Amniotic epithelial cell (primary cell): ENCODE measurements at places on chromosomes 13 and 19.

DNA sequence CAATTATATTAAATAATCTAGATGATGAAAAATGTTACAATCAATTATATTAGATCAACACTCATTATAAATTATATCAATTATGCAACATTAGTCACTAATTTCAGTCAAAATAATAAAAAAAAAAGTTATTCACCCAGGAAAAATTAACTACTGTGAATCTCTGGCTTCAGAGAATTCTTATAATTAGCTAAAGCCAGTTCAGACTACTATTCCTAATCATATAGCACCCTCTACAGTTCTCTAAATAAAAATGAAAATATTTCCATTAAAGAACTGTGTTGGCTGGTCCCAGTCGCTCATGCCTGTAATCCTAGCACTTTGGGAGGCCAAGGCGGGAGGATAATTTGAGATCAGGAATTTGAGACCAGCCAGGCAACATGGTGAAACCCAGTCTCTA is 33.0 kb downstream of the XPO4 start:
- peak; percentile 16 for DNase-seq

GRCh38 chr19:49442354-49442753 is 1.0 kb upstream of the SLC17A7 start:
- DNase-seq = no peak

- no peak for DNase-seq
Measured at GRCh38 chr13:43077906-43078305, 54.5 kb downstream of the DNAJC15 start.

DNA sequence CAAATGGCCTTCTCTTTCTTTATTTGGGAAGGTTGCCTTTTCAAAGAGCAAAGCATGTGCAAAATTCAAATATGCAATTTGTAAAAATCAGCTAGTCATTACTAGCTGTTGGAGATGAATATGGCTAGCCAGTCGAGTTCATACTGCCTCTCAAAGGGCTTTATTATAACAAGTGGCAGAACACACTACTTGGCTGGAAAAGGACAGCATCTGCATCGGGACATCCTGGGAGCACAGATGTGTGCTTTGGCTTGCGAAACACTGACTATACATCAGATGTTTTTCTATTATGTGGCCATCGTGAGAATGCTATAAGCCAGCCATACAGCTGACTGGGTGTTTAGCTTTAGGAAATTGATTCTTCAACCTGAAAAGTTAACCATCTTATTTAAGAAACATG is 424.2 kb downstream of the KCTD12 start:
- DNase-seq = no peak

GRCh38 chr13:85662186-85662585 is 137.0 kb downstream of the SLITRK6 start:
- DNase-seq = no peak

- no peak for DNase-seq
Measured at GRCh38 chr13:108855737-108856387, 226.5 kb downstream of the MYO16 start.

DNA sequence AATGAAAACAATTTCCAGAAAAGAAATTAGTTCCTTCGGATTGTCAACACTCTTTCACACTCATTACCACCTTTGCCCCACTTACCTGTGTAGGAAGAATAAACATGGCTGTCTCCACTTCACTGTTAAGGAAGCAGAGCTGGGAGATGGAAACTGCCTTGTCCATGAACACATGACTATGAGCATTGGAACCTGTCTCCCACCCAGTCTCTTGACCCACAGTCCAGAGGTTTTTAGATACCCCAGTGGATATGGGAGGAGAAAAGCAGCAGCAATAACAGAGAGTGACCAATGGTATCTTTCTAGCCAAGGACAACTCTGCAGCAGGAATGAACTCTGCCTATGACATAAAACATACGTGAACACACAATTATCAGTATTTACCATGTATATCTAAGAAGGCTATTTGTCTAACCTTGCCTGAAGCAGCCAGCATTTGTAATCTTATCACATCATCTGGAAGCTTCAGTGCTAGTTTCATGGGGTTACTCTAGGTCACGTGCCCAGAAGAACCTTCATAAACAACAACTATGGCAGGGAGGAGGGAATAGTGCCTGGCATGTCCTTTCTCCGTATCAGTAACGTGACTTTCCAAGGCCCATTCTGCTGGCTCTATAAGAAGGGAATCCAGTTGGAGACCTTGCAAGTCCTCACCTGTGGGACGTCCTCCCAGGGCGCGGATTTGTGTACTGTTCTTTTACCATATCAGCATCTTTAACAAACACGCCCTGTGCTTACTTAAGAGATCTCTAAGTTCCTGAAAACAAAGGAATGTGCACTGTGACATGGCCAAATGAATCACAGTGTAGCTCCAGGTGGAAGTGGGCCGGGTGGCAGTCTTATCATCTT is 221.8 kb upstream of the UBL3 start:
- peak; percentile 21 for DNase-seq

DNA sequence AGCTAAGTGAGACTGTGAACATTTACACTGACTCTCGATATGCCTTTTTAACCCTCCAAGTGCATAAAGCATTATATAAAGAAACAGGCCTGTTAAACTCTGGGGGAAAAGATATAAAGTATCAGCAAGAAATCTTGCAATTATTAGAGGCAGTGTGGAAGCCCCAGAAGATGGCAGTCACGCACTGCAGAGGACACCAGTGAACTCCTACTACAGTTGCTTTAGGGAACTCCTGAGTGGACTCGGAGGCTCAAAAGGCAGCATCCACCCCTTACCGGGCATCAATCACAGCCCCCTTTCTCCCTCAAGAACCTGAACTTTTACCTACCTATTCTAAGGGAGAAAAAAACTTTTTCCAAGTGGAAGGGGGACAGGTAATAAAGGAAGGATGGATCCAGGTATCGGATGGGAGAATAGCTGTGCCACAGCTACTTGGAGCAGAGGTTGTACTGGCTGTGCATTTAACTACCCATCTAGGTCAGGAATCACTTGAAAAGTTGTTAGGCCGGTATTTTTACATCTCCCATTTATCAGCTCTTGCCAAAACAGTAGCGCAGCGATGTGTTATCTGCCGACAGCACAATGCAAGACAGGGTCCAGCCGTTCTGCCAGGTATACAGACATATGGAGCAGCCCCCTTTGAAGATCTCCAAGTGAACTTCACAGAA is 80.1 kb downstream of the ZNF486 start:
- DNase-seq = peak; percentile 1

DNA sequence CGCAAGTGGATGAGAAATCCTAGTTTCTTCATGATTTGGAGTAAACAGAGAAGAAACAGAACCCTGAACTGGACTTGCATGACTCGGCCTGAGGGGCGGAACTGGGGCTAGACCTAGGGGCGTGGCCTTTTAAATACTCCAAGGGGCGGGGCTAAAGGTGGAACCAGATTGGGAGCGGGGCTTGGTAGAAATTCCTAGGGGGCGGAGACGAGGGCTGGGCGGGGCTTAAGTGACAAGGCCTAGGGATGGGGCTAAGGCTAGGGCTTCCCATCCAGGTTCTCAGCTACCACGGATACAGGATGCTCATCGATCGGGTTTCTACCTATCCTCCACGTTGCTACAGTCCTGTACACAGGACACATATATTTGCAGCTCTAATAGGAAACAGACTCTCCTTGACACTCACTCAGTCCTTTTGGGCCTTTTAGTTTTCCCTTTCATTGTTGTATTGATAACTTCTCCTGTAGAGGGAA is 372 bp upstream of the ZNF699 start:
- no peak for DNase-seq

DNA sequence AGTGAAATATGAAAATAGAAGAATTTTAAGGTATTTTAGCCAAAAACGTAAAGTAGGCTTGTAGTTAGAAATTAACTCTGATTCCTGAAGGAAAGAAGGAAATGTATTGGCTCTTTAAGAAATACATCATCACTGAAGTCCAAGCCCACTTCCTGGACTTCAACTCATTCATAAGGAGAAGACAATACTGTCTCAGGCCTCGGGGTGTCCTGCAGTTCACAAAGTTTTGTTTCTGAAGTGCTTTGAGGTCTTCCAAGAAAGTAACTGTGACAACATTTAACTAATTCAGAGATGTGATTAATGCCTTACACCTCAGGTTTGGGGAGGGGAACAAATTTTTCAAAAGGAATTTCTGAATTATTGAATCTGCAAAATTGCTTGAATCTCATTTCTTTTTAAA is 65.8 kb upstream of the STARD13 start:
- DNase-seq = peak; percentile 47

- no peak for DNase-seq
Measured at GRCh38 chr19:40370997-40371801, 18.8 kb downstream of the HIPK4 start.
